Mammary epithelial cell (primary cell): ENCODE measurements at places on chromosomes 13 and 19.

DNA sequence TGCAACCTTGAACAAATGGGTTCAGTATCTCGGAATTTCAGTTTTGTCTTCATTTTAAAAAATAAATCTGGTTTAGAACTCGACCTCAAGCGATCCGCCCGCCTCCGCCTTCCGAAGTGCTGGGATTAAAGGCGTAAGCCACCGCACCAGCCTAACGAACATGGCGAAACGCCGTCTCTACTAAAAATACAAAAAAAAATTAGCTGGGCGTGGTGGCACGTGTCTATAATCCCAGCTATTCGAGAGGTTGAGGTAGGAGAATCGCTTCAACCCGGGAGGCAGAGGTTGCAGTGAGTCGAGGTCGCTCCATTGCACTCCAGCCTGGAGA lies 571 bp downstream of the ZNF302 start:
- DNase-seq, result no peak

DNA sequence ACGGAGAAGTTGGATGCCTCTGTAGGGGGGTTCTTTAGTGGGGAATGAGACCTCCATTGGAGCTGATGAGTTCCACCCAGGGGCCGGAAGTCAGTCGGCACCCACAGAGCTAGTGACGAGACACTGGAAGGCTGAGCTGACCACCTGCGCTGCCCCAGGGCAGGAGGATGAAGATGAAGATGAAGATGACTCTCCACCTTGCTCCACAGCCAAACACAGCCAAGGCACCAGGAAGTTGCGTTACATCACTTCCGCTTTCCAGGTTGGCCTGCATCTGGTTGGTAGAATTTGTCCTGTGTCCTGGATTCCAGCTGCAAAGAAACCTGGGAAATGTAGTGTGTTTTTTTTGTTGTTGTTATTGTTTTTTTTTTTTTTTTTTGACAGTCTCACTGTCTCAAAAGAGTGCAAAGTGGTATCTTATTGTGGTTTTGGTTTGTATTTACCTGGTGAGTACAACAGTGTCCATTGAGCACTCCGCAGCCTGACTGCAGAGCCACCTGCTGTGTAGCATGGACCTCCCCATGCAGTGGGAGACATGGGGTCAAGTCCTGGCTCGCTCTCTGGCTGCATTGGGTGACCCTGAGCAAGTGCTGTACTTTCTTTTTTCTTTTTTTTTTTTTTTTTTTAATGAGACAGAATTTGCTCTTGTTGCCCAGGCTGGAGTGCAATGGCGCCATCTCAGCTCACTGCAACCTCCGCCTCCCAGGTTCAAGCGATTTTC lies 1.9 kb downstream of the TBC1D17 start:
- DNase-seq, result no peak

DNA sequence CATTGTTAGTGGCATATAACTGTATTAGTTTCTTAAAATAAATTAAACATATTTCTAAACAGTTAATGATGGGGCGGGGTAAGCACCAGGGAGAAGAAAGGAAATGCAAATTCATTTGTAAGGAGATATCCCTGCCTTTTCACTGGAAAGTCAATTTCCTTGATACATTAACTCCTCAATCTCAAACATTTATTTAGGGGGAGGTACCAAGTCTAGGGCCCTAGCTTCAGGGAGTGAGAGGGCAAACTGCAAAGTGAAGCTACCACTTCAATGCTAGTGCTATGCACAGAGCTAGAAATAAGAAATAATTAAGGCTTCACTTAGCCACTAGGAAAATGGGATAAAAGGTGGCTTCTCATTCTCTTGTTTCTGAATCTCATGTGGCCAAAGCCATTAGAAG lies 115.3 kb upstream of the FNDC3A start:
- no peak for DNase-seq

- DNase-seq, result no peak
These were observed 1.8 kb downstream of the HDGFL2 start for GRCh38 chr19:4473763-4474513.
